ENCODE measurements at places on chromosomes 5 and 9.

GRCh38 chr5:10703676-10704075 lies 57.4 kb downstream of the DAP start:
- no peak for DNase-seq

DNA sequence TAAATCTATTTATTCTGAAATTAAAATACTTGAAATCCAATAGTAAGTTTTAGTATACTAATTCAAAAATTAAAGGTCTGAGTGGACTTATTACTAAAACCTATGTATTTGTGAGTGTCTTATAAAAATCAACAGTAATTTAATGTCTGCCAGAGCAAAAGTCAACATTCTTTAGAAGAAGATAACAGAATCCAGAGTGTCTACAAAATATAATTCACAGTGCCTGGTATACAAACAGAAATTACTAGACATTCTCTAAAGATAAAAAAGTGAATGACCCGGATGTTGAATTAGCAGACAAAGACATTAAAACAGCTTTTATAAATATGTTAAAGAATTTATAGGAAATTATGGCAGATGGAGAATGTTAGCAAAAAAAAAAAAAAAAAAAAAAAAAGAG lies 22.4 kb upstream of the IRX4 start:
- DNase-seq = no peak

GRCh38 chr5:163089230-163089629 lies 348.2 kb upstream of the CCNG1 start:
- DNase-seq = no peak

GRCh38 chr5:125668884-125669283 lies 754.3 kb upstream of the GRAMD2B start:
- DNase-seq = peak; percentile 47

- DNase-seq = peak; percentile 29
These were observed 678.3 kb upstream of the CHD1 start for GRCh38 chr5:99607124-99607523.

DNA sequence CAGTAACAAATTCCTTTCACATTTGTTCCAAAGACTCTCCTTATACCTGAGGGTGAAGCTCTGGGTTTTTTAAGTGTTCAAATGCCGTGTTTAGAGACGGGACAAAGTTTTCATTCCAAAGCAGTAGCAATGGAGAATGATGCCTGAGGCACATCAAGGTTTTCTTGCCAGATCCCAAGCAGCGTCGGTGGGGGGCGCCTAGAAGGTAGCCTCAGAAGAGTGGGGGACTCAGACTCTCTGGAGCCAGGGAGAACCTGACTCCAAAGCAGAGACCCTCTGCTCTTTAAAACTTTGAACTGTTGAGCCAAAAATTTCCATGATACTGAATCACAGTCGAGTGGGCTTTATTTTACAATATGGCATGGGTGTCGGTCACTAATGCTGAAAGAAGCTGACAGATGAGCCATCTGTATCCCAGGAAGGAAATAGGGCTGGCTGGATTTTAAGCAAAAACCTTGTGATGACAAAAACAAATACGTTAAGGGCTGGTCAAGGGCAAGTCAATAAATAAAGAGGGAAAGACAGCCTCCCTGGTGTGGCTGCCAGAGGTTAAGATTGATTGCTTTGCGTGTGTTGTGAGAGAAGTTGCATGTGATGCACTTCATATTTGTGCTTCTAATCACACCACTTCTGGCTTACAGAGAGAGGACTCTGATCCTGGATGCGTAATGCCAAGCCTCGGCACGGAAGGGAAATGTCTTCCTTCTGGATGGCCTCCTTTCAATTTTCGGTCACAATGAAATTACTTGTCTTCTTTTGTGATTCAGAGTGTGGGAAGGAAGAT lies 161.1 kb upstream of the EFNA5 start:
- DNase-seq = no peak

GRCh38 chr5:88172847-88173758 lies 95.5 kb downstream of the TMEM161B start:
- no peak for DNase-seq

- DNase-seq = no peak
These were observed 100.8 kb downstream of the C9orf50 start for GRCh38 chr9:129520082-129520481.

GRCh38 chr9:134724202-134724911 lies 82.8 kb downstream of the COL5A1 start:
- no peak for DNase-seq

GRCh38 chr5:132056610-132057497 lies 3.6 kb upstream of the IL3 start:
- no peak for DNase-seq

GRCh38 chr9:77751341-77752091 lies 103.4 kb upstream of the GNA14 start:
- DNase-seq = peak; percentile 59

GRCh38 chr9:124894741-124895170 lies 32.8 kb downstream of the ARPC5L start:
- peak; percentile 50 for DNase-seq

GRCh38 chr5:148312153-148312552 lies at the start of gene SPINK7:
Gene SPINK7 (plus strand): TSS chr5:148312423. CDS start chr5:148312484, 61 bp downstream.
- DNase-seq = no peak

DNA sequence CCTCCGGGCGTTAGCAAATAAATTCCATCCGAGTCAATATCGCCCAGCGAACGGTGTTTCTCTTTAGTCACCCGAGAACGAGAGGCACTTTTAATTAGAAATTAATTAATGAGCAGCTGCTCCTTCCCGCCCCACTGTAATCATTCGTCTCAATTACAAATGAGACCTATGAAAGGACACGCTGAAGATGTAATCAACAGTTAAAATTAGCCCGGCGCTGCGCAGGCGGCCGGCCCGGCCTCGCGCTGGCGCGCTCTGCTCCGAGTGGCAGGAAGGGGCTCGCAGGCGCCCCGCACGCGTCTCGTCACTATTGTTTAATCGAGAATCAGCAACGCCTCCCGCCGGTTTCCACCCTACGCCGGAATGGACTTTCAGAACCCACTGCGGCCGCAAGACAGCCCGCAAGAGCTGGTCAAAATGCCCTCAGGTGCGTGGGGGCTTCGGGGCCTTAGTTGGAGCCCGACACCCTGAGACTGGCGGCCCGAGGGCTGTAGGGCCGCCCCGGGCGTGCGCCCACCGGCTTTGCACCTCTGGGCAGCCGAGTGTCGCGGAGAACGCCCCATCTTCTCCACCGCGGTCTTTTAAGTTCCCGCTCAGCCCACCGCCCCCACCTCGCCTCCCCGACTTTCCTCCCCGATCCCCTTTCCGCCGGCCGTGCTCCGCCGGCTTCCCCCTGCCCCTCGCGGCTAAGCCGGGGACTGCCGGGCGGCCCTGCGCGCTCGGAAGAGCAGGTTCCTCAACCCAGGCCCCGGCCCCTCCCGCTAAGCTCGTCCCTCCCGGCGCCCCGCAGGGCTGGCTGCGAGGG lies 597 bp upstream of the IRX4 start:
- no peak for DNase-seq

- peak; percentile 33 for DNase-seq
These were observed 57.1 kb downstream of the SUB1 start for GRCh38 chr5:32642276-32643002.

GRCh38 chr5:127229185-127229889 lies 61.3 kb upstream of the MEGF10 start:
- no peak for DNase-seq

GRCh38 chr5:103108086-103108485 lies 11.9 kb downstream of the GIN1 start:
- no peak for DNase-seq

DNA sequence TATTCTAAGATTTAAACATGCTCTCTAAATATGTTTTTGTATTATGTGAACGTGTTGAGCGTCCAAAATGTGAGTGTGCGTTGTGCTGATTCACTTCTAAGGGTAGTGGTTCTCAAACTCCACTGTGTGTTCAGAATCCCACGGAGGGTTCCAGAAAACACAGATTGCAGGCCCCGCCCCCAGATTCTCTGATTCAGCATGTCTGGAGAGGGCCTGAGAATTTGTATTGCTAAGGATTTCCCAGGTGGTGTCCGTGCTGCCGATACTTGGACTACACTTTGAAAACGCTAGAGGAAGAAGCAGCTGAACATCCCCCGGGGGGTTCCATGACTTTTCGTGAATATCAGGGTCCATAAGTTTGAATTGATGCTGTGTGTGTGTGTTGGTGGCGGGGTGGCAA lies 1043.2 kb upstream of the WWC1 start:
- no peak for DNase-seq

DNA sequence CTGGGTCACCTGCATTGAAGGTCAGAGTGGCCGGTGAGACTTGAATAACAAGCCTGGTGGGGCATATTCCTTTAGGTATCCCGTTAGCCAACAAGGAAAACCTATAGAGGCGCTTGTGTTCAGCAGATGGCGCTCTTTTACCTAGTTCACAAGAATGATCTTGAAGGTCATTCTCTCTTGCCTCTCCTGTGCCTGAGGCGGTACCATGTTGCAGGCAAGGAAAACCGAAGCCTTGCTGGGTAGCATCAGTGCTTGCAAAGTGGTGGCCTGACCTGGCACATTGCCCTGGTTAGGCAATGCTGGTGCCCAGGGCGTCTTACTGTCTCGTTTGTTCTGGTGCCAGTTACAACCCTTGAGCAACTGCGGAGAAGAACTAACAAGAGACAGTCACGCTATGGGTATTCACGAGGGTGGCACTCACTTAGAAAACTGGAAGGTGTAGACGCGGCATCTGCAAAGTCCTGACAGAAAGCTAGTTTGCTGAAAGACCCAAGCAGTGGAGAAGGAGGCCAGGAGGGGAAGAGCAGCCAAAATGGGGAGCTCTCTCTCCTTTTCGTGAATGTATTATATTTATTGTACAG lies 56.7 kb downstream of the AOPEP start:
- peak; percentile 99 for DNase-seq

DNA sequence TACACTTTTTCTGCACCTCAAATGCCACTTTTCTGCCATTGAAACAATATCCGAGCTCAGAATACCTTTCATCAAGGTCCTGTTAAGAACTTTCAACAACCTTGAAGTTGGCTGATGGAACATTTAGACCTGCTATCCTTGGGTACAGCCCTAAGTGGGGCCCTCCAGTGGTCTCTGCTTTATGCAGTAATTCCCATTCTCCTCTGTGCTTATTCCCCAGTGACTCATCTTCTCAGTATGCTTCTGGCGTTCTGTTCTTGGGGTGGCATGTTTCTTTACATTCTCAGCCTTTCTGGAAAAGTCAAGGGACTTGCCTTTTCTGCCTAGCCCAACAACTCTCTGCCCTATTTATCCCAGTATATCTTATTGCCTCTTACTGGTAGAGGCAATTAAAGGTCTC lies 7.1 kb downstream of the ANP32B start:
- DNase-seq = peak; percentile 77

GRCh38 chr5:79517601-79518000 lies 3.7 kb upstream of the HOMER1 start:
- no peak for DNase-seq

GRCh38 chr5:96381526-96381925 lies 51.5 kb downstream of the PCSK1 start:
- DNase-seq = peak; percentile 21

DNA sequence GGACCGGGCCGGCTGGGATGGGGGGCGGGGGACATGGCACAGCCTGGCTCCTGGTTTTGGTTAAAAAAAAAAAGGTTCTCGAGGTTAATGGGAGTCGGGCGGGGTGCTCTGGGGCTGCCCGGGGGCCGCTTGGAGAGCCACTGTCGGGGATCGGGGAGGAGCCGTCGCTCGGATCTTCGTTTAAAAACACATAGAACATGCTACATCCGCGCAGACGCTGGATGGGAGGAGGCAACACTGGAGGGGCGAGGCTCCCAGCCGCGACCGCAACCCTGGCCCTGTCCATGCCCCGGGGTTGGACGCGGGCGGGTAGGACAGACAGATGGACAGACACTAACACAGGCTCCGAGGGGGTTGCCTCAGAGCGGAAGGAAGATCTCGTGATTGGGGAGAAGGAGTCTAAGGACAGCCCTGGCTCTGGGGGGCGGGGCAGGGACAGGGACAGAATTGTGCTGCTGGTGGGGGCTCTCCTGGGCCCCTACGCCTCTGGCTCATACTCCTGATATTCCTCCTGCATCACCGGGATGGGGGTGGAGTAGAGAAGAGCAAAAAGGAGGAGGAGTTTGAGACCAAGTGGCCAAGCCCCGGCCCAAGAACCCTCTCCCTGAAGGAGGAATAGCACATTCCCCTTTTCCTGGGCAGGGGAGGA lies 9.9 kb downstream of the SNCB start:
- no peak for DNase-seq

GRCh38 chr9:94084314-94084713 lies at the start of gene PTPDC1:
Gene PTPDC1 (plus strand): TSS chr9:94084464. CDS start chr9:94084531, 67 bp downstream.
- DNase-seq = peak; percentile 53

GRCh38 chr9:71353720-71354119 lies 232.3 kb upstream of the TRPM3 start:
- DNase-seq = no peak

- no peak for DNase-seq
These were observed 668.0 kb upstream of the RIOK2 start for GRCh38 chr5:97851036-97851435.

DNA sequence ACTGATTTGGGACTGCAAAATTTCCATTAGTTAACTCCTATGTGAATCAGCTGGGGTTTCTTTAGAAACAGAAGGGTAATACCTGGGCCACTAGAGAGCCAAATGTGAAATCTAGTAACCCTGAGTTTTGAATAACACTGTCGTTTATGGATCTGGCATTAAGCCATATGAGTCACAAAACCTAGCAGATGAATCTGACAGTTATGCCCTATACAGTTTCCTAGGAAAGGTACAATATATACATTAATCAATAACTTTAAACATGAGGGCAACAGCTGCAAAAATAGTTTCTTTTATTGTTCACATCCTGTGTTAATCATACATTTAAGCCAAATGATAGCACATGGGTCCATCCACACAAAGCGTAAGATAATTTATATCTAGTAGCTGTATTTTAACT lies 56.9 kb downstream of the PAM start:
- peak; percentile 69 for DNase-seq

DNA sequence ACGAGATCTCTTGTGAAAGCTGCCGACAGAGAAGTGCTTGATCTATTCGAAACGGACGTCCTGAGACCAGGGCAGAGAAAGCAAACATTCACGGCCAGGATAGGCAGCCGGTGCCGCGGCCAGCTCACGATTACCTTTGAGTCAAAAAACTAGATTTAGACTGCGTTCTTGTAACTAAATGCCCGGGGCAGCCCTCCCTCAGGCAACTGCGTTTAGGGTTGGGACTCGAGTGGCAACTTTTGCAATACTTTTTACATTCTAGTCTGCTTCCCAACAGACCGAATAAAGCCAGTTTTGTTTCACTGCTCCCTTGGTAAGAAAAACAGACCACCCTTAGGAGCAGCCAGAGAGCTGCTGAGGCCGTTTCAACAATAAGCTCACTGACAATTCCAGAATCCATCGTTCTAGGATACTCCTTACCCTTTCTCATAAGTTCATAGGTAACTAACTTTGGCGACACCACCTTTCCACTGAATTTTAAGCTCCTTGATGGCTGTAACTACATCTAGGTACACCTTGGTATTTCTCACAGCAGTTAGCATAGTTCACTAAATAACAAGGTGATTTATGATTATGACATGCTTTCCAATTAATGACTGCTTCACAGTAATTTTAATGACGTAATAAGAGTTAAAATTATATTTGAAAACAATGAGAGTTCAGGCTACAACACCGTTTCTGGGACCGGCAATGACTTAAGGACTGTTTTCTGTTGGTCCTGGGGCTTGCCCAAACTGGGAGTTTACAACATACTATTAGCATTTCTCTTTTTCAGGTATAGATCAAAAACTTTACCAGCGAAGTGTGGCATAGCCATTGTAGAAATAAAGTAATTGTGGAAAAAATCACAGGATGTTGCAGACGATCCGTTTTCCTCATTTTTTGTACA lies 899 bp upstream of the RAPGEF6 start:
- DNase-seq = peak; percentile 54

- DNase-seq = no peak
These were observed 97.4 kb downstream of the FBXO4 start for GRCh38 chr5:42022383-42022972.
